Femur (tissue), 1 donor: ENCODE measurements at places on chromosomes 3 and 15.

- DNase-seq, result no peak
These were observed 116.8 kb upstream of the COL8A1 start for GRCh38 chr3:99521551-99521950.

- no peak for DNase-seq
These were observed 21.1 kb downstream of the HAPLN3 start for GRCh38 chr15:88874275-88874674.

DNA sequence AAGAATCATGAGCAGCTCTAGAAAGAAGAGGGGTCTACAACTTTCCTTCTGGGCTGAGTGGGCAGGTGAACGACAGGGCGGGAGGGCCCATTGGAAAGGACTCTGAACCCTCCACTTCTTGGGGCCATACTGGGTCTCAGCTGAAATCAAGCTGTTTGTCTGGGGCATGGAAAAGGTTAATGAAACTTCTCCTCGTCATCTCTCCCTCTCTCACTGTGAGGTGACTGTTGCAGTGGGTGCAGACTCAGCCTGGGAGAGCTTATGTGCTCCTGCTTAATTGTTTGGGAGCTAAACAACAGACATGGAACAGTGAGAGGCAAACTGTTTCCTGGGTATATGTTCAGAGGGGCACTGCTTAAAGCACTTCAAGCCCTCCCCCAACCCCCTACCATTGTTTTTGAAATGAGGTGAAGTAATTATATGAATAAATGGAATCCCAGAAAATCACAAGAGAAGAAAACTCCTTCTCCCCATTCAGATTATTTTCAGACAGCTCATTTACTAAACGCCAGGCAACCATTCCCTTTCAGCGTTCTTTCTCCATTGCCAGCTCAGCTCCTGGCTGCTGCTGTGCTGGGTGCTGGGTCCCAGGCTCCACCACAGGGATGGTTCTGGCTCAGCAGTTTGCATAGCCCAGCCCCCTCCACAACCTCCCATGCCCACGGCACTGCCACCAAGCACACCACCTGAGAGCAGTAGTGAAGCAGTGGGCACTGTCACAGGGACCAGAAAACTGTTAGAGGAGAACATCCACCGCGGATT lies 444.9 kb upstream of the TBL1XR1 start:
- no peak for DNase-seq

DNA sequence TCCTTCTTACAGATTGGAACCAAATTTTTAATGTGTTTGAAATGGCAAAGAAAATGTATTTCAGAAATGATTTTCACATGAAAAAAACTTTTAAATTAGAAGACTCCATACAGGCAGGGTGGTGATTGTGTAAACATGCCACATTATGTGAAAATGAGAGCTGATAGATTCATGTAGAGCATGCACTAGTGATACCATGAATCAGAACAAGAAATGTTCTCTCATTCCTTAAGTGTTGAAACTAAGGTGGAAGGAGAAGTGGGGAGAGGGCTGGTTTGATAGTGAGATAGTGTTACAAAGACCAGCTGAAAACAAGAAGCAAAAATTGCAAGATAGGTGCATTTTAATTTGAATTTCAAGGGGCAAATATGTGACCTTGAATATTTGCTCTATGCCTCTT lies 100.3 kb downstream of the CCNL1 start:
- no peak for DNase-seq

- DNase-seq, result no peak
These were observed 21.1 kb downstream of the CCDC32 start for GRCh38 chr15:40543631-40544294.

DNA sequence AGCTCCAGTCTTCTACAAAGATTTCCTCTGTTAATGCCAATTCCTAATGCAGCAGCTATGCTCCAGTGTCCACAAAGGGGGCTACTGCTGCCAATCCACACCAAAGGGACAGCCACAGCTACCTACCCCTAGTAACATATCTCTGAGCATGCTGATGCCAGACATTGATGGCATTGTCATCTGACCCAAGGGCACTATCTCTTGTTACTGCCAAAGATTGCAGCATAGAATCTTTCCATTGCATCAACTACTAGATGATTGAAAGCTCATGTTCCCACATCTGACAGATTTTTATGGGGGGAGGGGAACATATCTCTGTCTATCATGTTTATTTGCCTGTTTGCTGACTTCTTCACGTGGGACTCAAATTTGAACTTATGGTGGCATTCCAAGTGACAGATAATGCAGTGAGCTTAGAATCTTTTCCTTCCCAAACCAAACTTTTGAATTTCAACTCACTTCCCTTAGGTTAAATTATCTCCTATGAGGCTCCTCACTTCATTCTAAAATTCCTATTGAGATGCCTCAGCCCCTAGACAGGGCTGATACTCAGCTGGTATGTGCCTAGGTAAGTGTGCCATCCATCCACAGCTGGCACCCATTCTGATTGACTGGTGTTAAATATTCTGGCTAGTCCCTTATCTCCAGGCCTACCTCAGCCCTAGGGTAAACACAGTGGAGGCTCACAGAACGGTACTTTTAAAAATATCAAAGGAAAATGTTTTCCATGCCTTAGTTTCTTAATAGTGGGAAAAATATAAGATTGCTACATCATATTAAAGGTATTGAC lies 100.3 kb downstream of the STRIT1 start:
- no peak for DNase-seq

DNA sequence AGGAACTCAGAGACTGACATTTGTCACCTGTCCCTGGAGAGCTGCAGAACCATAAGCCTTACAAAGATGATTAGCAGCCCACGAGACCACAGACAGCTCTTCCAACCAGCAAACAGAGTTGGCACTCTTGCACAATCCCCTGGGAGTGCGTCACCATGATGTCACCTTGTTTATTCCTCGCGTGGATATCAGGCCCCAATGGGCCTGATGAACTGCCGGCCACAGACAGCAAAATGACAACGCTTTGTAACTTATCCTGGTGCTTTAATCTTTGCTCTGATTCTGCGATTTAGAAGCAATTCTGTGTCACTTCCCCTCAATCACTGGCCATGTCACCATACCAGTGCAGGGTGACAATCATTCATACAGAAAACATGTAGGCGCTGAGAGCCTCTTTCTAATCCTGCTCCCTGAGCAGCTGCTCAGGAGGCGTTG lies 89.2 kb downstream of the TAMM41 start:
- DNase-seq, result no peak

GRCh38 chr3:101509811-101510210 lies 3.2 kb downstream of the SENP7 start:
- DNase-seq, result no peak

GRCh38 chr3:12120374-12121140 lies 38.2 kb downstream of the TIMP4 start:
- peak; percentile 18 for DNase-seq

- no peak for DNase-seq
These were observed 279.6 kb downstream of the LSAMP start for GRCh38 chr3:116165641-116166040.

DNA sequence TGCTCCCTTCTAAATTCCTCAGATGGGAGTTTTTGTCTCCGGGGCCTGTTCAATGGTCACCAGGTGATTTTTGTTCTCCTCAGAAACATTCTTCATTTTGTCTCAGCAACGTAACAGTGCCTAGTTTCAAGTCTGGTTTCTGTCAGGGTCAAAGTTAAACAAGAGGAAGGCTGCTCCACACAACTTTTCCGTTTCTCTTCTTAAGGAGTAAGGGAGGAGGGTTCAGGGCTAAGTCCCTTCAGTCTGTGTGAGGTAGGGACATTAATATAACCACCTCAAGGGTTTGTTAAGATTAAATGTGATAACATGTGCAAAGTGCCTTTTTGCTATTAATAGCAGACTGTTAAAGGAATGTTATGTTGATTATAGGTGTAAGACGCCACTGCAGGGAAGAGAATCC lies 41.8 kb downstream of the HOMER2 start:
- DNase-seq, result no peak

DNA sequence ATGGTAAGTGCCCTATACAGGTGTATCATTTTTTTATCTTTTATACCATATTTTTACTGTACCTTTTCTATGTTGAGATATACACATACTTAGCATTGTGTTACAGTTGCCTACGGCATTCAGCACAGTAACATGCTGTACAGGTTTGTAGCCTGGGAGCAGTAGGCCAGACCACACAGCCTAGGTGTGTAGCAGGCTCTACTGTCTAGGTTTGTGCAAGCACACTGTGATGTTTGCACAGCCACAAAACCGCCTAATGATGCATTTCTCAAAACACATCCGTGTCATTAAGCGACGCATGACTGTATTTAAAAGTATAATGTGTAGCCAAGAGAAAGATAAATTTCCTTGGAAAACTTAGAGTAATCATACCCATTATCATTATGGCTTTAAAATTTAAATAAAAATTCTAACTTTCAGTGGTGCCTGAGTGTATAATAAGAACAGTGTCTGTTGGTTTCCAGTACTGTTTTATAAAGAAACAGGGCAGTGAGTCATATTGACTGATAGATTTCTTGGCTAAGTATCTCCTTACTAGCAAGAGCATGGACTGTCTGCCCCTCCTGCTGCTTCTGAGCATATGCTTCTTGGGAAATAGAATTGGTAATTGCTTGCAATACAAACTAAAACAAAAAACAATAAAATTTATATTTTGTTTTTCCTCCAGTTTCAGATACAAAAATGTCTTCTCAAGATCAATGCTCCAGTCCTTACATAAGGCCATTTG lies 18.3 kb downstream of the CALML4 start:
- no peak for DNase-seq

DNA sequence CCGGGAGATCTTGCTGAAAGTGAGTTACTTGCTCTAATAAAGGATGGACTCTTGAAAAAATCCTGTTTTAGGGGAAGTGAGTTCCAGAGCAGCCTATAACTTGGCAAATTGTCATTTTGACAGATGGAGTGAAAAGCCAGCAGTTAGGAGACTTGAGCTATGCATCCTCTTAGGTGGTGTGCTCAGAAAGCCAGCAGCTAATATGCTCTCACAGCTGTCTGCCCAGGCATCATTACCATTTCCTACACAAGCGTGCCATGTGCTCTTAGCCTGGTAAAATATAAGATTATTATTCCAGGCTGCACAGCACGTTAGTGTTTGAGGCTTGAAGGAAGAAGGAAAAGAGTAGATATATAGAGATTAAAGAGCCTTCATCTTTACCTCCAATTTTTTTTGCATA lies 151.0 kb downstream of the CHL1 start:
- no peak for DNase-seq

DNA sequence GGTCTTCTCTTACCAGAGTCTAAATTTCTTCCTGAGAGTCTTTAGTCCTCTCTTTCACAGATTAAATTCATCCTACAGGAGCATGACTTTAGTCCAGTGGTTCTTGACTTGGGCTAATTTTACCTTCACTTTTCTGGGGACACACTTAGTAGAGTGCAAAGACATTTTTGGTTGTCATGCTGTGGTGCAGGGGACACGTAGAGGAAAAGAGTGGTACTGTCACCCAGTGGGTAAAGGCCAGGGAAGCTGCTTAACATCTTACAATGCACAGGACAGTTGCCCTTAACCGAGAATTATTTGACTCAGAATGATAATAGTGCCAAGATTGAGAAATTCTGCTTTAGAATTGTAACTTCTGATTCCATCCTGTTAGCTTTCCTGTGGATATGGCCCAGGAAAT lies 772.5 kb upstream of the GRM7 start:
- no peak for DNase-seq

DNA sequence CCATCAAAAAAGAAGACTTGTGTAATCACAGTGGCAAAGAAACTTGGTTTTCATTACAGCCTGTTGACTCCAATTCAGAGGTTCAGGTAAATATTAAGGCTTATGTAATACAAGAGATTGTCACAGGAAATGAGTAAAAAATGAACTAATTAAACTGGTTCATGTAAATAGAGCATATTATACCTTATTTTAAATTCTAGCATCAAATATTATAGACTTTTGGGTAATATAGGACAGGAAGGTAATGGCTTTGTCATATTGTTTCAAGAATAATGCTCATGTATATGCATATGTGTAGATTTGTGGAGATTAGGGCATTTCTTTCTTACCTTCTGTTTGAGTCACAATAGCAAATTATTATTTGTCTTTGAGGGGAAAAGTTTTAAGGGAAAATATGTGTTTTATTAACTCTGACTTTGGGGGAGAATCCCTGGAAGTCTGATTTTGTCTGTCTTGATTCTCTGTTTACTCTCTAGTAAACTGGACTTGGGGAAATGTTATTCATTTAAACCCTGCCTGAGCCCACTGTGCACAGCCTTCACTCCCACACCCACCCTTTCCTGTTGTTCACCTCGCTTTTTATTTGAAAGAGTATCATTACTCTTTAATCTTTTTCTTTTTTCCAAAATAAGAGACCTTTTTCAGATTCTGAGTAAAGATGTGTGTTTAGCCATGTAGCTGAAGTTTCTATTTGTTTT lies 43.0 kb downstream of the RASA2 start:
- no peak for DNase-seq

GRCh38 chr3:52742418-52743041 lies 28.2 kb downstream of the NEK4 start:
- DNase-seq, result no peak

- DNase-seq, result no peak
These were observed 20.2 kb upstream of the KIF23 start for GRCh38 chr15:69393831-69394491.
